SK-N-SH (cell line): ENCODE measurements at places on chromosomes 1 and 21. TPM values are rescaled to one million over a fixed set of nuclear protein-coding genes. Genes with fewer than 3 reads are reported as not detected.

The CRNN gene
- polyA plus RNA-seq: not detected in 2 replicates

The INTS11 gene
- 137 and 141 TPM in 2 replicates for polyA plus RNA-seq

- DNase-seq: no peak
These were observed 47.9 kb upstream of the DYNLT5 start for GRCh38 chr1:66704177-66704875.

DNA sequence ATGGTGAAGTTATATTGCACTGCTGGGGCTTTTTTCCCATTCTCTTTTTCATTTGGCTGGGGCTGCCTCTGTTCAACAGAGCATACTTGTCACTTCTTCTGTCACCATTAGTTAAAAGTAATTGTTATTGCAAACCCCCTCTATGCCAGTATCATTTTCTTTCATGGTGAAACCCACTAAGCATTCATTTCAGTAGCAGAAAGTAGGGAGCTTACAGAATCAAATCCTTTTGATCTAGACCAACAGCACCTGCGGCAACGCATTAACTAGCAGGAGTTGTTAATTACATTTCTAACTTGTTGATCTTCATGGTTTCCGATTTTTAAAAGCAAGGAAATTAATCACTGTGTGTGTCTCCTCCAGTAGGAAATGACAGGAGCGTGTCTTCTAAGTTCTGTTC, 15.0 kb downstream of the SMYD2 start:
- DNase-seq: no peak

The ALX3 gene
- not detected in 2 replicates for polyA plus RNA-seq

- no peak for DNase-seq
These were observed 6.9 kb upstream of the PRKAA2 start for GRCh38 chr1:56638248-56638647.

The FAM78B gene
- 0.34 and 0.36 TPM in 2 replicates for polyA plus RNA-seq

- no peak for DNase-seq
These were observed 230.4 kb downstream of the DNM3 start for GRCh38 chr1:172071746-172072145.

DNA sequence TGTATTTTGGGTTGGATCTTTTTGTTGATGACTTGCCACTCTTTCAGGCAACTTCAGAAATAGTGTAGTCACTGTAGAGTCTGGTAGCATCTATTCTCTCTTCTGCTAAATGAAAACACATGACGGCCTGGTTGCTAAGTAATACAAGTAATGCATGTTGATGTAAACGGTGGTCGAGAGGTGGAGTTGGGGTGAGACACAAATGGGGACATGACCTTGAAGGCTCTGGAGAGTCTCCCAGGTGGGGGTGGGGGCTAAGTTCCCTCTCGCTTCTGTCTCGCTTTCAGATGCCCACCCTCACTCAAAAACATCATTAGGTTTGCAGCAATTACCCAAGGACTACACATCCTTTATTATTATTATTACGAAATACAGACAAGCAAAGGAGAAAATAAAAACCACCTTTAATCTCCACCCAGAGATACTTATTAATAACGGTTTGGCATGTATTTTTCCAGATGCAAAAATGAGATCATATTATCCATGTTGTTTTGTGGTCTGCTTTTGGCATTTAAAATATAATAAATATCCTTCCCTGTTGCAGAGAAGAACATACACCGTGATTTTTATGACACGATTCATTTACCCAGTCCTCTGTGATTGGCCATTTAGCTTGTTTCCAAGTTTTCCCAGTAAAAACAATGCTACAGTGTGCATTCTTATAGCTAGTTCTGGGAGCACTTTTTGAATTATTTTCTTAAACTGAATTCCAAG, 138.1 kb downstream of the MIS18A start:
- DNase-seq: peak; percentile 22

The IL12RB2 gene
- polyA plus RNA-seq: not detected in 2 replicates

The CYP2J2 gene
- 1.1 and 1.2 TPM in 2 replicates for polyA plus RNA-seq

- DNase-seq: no peak
These were observed 19.9 kb downstream of the FBXO28 start for GRCh38 chr1:224133741-224134299.

The LRRC71 gene
- 0.03 TPM in 1 of 2 replicates, not detected in the other for polyA plus RNA-seq

DNA sequence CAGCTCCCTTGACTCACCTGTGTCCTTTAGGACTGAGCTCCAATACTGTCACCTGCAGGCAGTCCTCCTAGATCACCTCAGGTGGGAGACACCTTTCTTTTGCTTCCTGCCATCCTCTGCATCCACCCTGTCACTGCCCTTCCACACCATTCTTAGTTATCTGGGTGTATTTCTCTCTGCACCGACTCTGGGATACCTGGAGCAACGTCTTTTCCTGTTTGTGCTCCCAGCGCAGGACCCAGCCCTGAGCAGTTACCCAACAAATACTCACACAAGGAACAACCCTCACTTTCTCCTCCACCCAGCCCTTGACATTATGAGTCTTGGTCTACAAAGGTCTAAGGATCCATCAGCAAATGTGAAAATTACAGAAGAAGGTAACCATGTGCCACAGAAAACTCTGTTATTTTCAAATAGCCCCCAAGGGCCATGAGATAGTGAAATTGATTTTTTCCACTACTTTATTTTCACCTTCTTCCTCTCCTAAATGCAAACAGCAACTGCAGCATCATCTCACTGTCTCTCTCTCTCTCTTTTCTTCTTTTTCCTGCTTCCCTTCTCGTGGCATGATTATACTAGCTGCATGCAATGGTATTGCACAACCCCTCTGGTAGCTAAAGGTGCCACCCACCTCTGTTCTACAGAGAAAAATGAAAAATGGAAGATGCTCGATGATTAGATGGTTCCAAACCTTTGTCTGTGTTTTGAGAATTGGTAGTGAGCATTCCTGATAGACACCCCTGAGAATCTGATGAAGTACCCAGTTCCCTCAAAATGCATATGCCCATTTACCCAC, 89.0 kb downstream of the MIS18A start:
- DNase-seq: no peak

The PDPN gene
- polyA plus RNA-seq: not detected in 2 replicates

GRCh38 chr1:2053217-2053616, 3.0 kb downstream of the PRKCZ start:
- DNase-seq: no peak

DNA sequence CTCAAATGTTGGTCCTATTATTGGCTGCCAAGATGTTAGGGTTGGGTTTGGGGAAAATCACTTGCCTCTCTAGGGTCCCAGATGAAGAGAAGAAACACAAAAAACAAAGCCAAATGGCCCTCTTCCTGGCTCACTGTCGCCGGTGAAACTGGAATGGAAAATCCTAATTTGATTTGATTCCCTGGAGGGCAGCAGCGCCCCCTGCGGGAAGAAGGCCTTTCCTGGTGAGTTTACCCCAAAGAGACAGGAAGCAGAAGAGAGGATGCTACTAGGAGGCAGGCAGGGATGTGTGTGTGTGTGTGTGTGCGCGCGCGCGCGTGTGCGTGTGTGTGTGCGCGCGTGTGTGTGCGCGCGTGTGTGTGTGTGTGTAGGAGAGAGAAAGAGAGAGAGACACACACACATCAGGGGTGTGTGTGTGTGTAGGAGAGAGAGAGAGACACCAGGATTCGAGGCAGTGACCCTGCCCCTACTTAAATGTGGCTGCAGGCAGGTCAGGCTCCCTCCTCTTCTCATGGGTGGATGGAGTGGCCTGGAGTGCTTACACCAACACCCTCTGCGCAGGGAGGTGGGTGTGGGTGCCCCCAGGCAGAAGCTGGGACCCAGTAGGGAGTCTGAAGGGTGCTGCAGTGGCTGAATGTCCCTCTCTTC, 3.1 kb upstream of the SELENON start:
- peak; percentile 71 for DNase-seq

DNA sequence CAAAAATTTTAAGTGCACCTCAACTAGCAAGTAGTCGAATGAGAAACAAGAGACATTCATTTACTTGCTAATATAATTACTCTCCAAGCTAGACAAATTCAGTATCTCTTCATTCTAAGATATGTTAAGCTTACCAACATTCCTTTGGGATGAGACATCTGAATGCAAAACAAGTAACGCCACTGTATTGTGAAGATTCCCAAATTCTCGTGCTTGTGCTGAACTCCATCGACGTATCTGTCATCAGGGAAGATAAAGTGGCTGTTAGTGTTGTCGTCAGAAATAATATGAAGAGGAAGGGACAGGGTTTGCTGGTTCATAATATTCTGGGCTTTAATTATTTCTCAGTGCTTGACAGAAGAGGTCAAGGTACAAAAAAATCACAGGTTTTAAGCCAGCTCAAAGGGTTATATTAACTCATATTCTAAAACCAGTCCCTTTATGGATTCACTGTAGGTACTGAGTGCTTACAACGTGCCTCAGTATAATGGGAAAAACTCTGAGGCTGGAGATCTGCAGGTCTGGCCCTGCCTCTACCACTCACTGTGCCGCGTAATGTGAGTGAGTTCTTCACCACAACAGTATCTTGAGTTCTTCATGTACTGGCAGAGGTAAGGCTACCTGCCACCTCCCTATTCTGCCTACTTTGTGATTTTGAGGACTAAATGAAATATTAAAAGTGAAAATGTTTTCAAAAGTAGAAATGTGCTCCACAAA, 42.0 kb downstream of the PCSK9 start:
- no peak for DNase-seq

- no peak for DNase-seq
These were observed 3.6 kb upstream of the BACH1 start for GRCh38 chr21:29295066-29295650.

The CADM3 gene
- 0.78 and 0.94 TPM in 2 replicates for polyA plus RNA-seq

The ITLN2 gene
- not detected in 2 replicates for polyA plus RNA-seq

The OPRD1 gene
- polyA plus RNA-seq: 0.07 and 0.24 TPM in 2 replicates

DNA sequence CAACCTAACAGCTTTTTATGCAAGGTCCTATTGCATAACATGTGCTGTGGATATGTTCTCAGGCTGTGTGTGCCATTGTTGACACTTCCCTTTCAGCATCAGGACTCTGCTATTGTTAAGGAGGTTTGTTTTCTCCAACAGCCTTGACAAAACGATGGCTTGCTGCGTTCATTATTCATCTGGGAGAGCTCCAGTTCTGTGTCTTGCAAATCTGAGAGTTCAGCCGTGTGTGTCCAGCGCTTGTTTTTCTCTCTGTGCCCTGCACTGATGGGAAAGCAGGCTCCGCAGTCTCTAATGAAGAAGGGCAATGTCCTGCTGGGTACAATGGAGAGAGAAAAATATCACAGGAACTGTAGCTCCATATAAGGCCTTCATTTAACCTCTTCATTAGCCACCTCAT, 63.7 kb downstream of the CLDN17 start:
- no peak for DNase-seq

- DNase-seq: no peak
These were observed 94.5 kb upstream of the LPGAT1 start for GRCh38 chr1:211925016-211925415.

The NTMT2 gene
- polyA plus RNA-seq: not detected in 2 replicates

DNA sequence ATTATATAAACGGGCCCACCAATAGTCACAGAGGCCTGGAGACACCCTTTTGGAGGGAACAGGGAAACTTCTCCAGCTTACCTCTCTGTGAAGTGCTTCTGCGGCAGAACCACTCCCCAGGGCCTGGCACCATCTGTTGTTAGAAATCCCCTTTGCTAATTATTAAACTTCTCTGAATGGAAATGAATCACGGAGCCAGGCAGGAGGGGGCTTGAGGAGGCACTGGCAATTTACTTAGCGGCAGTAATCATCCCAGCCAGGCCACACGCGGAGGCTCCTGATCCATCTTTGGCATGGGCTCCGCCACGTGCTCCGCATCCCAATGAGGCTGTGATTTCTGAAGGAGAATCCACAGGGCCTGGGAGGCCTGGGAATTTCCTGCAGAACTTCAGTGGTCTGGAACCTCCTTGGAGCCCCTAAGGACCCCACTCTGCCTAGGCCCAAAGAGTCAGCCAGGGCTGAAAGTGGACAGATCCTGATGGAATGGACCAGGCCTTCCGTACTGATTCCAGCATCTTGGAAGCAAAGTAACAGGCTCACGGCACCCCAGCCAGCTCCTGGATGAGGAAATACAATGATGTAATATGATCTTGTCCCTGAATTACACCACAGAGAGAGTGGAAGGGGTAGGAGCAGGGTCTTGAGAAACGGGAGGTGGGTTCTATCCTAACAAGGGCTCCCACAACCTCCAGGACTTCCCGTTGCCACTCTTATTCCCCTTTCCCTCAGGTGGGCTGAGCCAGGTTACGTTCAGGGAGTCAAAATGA, 62.3 kb downstream of the GRIK3 start:
- no peak for DNase-seq

DNA sequence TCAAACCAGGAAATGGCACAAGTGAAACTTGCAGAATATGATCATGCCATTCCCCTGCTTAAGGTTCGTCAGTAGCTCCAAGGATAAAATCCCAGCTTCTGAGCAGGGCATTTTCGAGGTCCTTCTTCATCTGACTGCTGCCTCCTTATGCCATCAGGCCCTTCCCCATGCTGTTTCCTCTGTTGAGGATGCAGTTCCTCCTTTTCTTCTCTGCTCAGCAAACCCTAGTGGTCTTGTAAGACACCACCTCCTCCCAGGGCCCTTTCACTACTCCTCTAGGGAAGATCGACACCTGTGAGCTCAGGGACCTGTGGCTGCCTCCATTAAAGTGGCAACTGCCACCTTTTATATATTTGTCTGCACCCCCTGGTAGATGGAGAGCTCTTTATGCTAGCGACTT, 62.1 kb upstream of the JUN start:
- no peak for DNase-seq

DNA sequence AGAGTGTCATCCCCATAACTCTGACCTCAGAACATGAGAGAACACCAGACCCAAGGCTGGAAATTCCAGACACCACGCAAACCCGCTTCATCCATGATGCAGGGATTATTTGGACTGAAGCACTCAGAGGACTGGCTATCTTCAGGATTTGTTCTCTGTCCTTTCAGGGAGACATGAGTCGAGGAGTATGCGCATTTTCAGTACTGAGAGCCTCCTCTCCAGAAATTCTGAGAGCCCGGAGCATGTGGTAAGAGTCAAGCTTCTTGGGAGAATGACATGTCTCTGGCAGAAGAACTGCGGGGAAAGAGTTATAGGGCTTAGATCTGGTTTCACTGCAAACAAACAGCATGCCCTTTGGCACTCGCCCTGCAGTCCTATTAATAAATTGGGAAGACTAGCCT, 6.9 kb downstream of the LAX1 start:
- no peak for DNase-seq

The ZFYVE9 gene
- polyA plus RNA-seq: 4.1 and 5.4 TPM in 2 replicates

DNA sequence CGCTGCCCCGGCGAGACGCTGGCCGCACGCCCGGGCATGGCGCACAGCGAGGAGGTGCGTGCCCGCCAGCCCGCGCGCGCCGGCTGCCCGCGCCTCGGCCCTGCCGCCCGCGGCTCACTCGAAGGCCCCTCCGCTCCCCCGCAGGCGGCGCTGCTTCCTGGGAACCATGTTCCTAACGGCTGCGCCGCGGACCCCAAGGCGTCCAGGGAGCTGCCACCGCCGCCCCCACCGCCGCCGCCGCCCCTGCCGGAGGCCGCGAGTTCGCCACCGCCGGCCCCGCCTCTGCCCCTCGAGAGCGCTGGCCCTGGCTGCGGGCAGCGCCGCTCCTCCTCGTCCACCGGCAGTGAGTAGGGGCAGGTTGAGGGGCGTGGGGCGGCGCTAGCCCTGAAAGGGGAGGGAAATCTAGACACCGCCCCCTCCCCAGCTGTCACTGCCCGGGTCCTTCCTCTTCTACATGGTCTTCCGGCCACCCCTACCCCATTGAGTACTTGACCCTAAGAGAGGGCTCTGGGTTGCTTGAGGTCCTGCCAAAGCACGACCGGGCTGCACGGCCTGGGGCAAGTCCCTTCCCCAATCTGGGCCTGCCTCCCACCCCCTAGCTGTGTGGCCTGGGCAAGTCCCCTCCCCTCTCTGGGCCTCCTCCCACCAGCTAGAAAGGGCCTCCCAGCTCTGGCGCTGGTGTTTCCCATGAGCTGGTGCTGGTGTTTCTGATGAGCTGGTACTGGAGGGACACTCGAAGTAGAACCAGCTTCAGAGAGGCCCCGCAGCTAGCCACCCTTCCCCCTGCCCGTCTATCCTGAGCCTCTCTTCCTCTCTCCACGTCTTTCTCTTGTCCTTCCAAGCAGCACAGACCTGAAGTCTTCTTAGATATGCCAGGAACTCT, 17.0 kb downstream of the TNFRSF25 start:
- peak; percentile 78 for DNase-seq

GRCh38 chr1:3283849-3284248, 170.6 kb upstream of the ARHGEF16 start:
- peak; percentile 84 for DNase-seq
